ENCODE measurements at places on chromosomes 11 and 22. TPM values are rescaled to one million over a fixed set of nuclear protein-coding genes. Genes with fewer than 3 reads are reported as not detected.

Gene TMA7B
- 5.4 TPM for total RNA-seq

Gene IFTAP
- 1.5 TPM for total RNA-seq

DNA sequence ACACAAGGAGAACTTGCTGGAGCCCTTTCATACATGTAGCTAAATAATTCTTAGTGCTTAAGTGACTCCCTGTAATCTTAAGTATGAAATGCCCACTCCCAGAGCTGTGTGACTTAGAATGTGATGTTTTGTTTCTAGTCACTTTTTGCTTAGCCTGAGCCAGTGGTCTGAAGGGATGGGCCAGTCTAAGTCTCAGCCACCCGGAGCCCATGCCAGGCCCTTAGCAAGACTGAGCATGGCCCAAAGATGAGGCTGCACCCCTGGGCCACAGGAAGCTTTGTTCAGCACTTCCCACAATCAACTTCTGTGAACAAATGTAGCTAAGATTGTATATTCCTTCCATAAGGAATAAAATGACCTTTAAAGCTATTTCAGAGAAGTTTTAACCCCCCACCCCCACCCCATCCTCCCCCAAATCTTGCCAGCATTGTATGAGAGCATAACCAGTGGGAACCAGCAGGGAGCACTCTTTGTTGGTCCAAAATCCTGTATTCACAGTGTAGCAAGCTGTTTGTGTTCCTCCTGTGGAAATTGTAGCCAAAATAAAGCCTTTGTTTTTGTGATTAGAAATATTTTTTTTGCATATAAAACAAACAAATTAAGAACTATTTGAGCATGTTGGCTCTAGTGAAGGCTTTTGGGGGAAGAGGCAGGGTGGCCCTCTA is 73.8 kb upstream of the GAL start:
- H3K4me3 ChIP-seq = no peak overlapping the region
- H3K36me3 ChIP-seq = peaks cover 64% of the 10 kb centered on the region
- H3K4me1 ChIP-seq = no peaks in the 10 kb centered on the region
- H3K27ac ChIP-seq = no peak overlapping the region
- no peaks in the 10 kb centered on the region for H3K27me3 ChIP-seq
- DNase-seq = no peak

GRCh38 chr22:45428391-45429385 is 15.2 kb downstream of the RIBC2 start:
- no peak overlapping the region for H3K4me3 ChIP-seq
- H3K27me3 ChIP-seq = peaks cover 3% of the 10 kb centered on the region
- DNase-seq = no peak
- no peak overlapping the region for H3K27ac ChIP-seq
- H3K4me1 ChIP-seq = no peaks in the 10 kb centered on the region

Gene FIBIN
- not detected for total RNA-seq

Gene ZNF280B
- 1.9 TPM for total RNA-seq

Gene ST14
- total RNA-seq = not detected

DNA sequence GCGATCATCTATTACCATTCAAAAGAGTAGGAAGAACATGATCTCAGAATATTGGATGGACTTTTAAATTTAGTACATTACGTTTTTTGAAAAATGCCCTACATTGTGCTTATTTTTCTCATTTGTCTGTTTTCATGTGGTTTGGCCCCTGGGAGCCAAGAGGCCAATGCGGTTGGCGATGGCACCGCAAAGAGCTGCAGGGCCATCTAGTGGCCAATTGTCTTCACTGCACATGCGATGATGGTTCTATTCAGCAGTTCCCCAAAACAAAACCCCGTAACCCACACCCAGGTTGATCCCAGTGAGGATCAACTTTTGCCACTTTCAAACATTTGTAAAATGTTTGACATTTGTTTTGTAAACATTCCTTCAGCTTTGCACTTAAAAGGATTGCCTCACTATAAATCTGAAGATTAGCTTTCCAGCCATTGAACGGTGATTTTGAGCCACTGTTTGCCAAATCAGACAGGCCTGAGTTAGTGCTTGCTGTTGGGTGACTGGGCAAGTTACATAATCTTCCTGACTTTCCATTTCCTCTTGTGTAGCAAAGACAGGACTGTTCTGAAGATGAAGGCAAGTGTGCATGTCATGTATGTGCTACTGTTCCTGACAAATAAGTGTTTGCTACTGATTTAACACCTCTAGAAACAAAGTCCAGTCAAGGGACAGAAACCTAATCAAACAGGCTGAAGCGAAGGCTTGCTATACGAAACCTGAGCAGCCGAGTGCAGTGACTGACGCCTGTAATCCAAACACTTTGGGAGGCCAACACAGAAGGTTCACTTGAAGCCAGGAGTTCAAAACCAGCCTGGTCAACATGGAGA is 29.2 kb upstream of the XBP1 start:
- H3K4me3 ChIP-seq = no peak overlapping the region
- H3K27ac ChIP-seq = peak overlapping the region; percentile 68
- peaks cover 46% of the 10 kb centered on the region for H3K4me1 ChIP-seq
- no peaks in the 10 kb centered on the region for H3K27me3 ChIP-seq
- DNase-seq = peak; percentile 82

Gene PDE3B
- 101 TPM for total RNA-seq

Gene GPR137
- 24.6 TPM for total RNA-seq

DNA sequence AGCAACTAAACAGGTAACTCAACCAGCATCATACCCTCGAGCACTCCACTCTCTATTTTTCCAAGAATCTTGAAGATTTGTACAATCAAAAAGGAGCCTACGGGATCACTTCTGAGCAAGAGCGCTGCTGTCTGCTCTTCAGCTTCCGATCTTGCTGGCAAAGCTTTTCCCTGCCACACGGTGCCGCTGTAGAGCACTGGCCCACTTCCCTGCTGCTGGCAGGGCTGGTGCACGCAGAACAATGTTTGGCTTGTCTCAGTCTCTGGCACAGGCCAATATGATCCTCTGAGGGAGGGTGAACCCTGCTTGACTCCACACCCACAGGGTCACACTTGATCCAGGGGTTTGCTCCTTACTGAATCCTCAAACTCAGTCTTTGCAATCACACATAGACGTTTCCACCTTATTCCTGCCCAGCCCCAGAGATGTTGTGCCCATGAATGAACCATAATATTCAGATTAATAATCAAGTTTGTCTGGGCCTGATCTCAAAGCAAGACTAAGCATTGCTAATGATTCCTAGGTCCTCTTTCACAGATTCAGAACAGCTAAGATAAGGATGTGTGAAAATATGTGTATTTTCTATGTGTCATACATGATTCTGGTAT is 536.6 kb downstream of the SOX6 start:
- no peak overlapping the region for H3K4me3 ChIP-seq
- H3K27ac ChIP-seq = no peak overlapping the region
- H3K36me3 ChIP-seq = no peaks in the 10 kb centered on the region
- H3K27me3 ChIP-seq = peaks cover 2% of the 10 kb centered on the region
- H3K4me1 ChIP-seq = peaks cover 2% of the 10 kb centered on the region

GRCh38 chr11:85127349-85127748 is 499.8 kb downstream of the DLG2 start:
- H3K4me3 ChIP-seq = no peak overlapping the region
- no peak overlapping the region for H3K27ac ChIP-seq
- DNase-seq = no peak
- no peaks in the 10 kb centered on the region for H3K4me1 ChIP-seq
- no peaks in the 10 kb centered on the region for H3K36me3 ChIP-seq

- H3K4me3 ChIP-seq = no peak overlapping the region
- H3K27ac ChIP-seq = no peak overlapping the region
- no peak for DNase-seq
Measured at GRCh38 chr11:109037856-109038780, 373.2 kb downstream of the DDX10 start.

Gene SPDYC
- total RNA-seq = not detected

- H3K4me3 ChIP-seq = no peak overlapping the region
- peaks cover 30% of the 10 kb centered on the region for H3K27me3 ChIP-seq
- no peaks in the 10 kb centered on the region for H3K36me3 ChIP-seq
- H3K4me1 ChIP-seq = peaks cover 10% of the 10 kb centered on the region
- no peak overlapping the region for H3K27ac ChIP-seq
- no peak for DNase-seq
Measured at GRCh38 chr22:20963201-20964052, 3.6 kb upstream of the AIFM3 start.

- peaks cover 32% of the 10 kb centered on the region for H3K4me1 ChIP-seq
- no peaks in the 10 kb centered on the region for H3K27me3 ChIP-seq
- DNase-seq = no peak
Measured at GRCh38 chr11:35058669-35059434, 80.1 kb upstream of the CD44 start.

GRCh38 chr22:19567157-19568009 is 43.2 kb upstream of the CLDN5 start:
- no peak for DNase-seq
- no peak overlapping the region for H3K27ac ChIP-seq
- no peaks in the 10 kb centered on the region for H3K36me3 ChIP-seq
- peaks cover 7% of the 10 kb centered on the region for H3K4me1 ChIP-seq
- H3K4me3 ChIP-seq = no peak overlapping the region
- peaks cover 2% of the 10 kb centered on the region for H3K27me3 ChIP-seq

All from activated CD4-positive, alpha-beta T cell treated with anti-CD3 and anti-CD28 coated beads, Interleukin-2, amount 10 ng/mL, durations not matched to agents 7 days and 5 days (primary cell).